Muscle of arm (tissue), 14 donors: ENCODE measurements at places on chromosomes 2 and 18. TPM values are rescaled to one million over a fixed set of nuclear protein-coding genes. Genes with fewer than 3 reads are reported as not detected.

Gene NOP58
- 65.1 TPM for polyA plus RNA-seq

Gene PRSS56
- 1.3 TPM for polyA plus RNA-seq

Gene CPLX4
- polyA plus RNA-seq, result not detected

Gene GPAT2
- polyA plus RNA-seq, result 3.9 TPM

Gene TSPYL6
- polyA plus RNA-seq, result 0.13 TPM

Gene PROC
- polyA plus RNA-seq, result 0.28 TPM

Gene PDE11A
- 2.0 TPM for polyA plus RNA-seq

Gene IL1F10
- polyA plus RNA-seq, result not detected

Gene MC5R
- 8.5 TPM for polyA plus RNA-seq

Gene AKAIN1
- polyA plus RNA-seq, result not detected

Gene FAP
- polyA plus RNA-seq, result 89.4 TPM

Gene ITPRIPL1
- 3.2 TPM for polyA plus RNA-seq

Gene ZNG1B
- polyA plus RNA-seq, result 41.8 TPM

Gene ATP6V1B1
- polyA plus RNA-seq, result 1.5 TPM

Gene WNT10A
- not detected for polyA plus RNA-seq

Gene SCN3A
- 0.39 TPM for polyA plus RNA-seq
